ENCODE measurements at places on chromosomes 12 and 14. TPM values are rescaled to one million over a fixed set of nuclear protein-coding genes. Genes with fewer than 3 reads are reported as not detected.

NGB gene
- not detected for total RNA-seq

DNA sequence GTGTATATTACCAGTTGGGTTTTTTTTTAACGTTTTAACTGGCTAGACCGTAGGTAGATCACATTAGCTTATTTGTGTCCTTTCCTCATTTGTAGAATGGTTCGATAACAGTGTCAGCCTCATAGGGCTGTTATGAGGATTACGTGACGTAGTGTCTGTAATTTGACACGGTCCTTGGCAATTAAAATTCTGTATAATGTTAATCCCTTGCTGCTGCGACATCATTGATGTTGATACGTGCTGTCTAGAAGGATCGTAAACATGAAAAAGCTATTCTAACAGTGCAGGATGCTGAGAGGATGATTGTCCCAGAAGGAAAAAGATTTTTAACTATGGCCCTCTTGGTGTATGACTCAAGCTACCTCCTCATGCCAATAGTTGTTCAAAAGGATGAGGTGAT, 50.9 kb downstream of the HSP90AA1 start:
- DNase-seq: no peak

CACNA2D4 gene
- 2.6 TPM for total RNA-seq

- no peak for DNase-seq
These were observed 286.6 kb upstream of the FLRT2 start for GRCh38 chr14:85243321-85243720.

KRT6A gene
- total RNA-seq: 0.24 TPM

GRCh38 chr12:130992448-130992847, 38.7 kb downstream of the ADGRD1 start:
- peak; percentile 10 for DNase-seq

C12orf76 gene
- total RNA-seq: 7.8 TPM

GRCh38 chr12:131613186-131613585, 97.7 kb upstream of the SFSWAP start:
- DNase-seq: no peak

DNA sequence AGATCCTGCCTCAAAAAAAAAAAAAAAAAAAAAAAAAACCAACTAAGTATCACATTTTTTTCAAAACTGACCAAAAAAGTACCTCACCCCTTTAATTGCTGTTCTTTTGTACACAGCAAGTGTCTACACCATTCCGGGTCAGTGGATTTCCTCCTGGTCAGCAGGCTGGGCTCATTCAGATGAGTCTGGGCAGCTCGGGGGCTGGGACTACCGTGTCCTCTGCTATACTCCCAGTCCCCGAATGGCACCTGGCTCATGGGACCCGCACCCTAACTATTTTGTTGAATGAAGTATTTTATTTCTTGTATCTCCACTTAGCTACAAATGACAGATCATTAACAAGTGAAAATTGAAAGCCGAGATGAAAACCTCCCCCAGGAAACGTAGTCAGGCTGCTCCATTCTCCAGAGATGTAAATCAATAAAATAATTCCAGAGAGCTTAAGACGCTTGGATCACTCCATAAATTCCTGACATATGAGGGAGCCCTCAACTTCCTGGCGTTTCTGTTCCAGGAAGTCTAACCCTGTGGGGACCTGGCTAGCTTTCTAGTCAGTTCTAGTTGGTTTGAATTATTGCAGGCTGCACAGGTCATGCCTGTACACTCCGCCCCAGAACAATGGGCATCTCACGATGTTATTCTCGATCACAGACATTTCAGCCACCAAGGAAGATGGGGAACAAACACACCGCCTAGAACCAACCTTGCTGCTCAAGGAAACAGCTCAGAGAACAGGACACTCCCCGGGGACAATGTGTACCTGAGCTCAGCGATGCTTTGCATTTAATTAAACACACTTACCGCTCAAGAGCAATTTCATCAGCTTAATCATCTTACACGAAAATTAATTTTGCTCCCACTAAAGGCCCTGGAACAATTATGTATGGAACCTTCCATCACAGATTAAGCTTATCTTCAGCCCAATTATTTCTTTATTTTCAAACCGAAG, 76.3 kb downstream of the RIMBP2 start:
- no peak for DNase-seq

PZP gene
- total RNA-seq: 0.68 TPM

DNA sequence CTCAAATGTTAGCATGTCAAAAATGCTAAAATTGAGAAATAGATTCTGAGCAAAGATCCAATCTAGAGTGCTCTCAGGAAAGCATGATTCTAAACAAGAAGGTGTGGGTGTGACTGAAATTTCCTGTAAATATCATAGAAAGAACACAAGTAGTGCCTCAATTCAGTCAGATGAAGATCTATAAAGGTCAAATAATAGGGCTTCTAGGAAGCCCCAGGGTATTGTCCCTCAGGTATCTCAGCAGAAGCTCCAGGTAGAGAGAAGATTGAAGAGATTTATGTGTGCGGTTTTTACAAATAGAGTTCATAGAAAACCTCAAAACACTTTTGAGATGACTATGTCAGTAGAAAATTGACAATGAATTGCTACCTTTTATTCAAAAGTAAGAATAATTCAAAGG, 13.0 kb downstream of the KLRD1 start:
- DNase-seq: no peak

DNA sequence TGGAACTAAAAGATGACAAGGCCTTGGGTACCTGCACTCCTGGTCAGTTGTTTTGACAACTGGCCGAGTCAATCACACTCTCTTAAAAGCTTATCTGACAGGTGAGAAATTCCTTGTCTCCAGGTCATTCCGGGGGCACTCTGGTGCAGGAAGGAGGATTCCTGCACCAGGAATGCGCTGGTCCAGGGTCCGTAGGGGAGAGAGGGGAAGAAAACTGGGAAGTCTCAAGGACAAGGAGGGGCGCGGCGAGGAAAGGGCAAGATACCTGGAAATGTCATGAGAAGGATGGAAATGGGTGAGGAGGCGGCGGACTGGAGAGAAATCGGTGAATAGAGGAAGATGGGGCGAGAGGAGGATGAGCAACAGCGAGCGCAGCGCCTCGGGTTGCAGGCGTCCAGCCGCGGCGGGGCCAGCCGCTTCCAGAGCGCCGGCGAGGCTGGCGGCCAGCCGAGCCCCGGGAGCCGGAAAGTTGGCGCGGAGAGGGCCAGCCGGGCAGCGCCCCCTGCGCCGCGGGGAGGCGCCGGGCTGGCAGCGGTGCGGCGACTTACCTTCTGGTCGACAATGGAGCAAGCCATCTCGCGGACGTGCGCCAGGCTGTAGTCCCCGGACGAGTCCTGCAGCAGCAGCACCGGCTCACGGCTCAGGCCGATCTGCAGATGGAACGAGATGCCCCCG, 809 bp downstream of the PRKD1 start:
- DNase-seq: peak; percentile 49

GRCh38 chr12:6951551-6952120, 480 bp downstream of the PTPN6 start:
- DNase-seq: no peak

- peak; percentile 53 for DNase-seq
These were observed at the start of gene NELL2 for GRCh38 chr12:44875954-44876543. NELL2 (minus strand) TSS chr12:44876315; CDS start chr12:44875869, 446 bp downstream.
